ENCODE measurements at places on chromosomes 5 and 9.

- no peak for DNase-seq
Observed at GRCh38 chr5:2700876-2701275, 50.6 kb downstream of the IRX2 start.

DNA sequence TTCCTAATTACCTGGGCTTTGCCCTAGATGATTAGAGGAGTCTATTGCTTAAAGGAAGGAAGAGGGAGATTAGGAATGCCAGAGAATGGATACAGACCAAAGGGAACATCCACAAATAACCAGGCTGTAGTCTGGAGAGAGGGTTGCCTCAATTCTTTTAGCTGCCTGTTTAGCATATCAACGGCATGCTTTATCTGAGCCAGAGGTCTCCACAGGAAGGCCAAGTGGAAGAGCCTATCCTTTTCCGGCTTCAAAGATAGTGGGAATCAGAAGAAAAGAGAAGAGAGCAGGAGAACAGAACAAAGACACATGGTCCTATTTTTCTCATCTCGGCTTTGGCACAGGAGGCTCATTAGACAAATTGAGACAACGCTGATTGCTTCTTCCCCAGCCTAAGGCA, 142.4 kb downstream of the NMUR2 start:
- DNase-seq = no peak

DNA sequence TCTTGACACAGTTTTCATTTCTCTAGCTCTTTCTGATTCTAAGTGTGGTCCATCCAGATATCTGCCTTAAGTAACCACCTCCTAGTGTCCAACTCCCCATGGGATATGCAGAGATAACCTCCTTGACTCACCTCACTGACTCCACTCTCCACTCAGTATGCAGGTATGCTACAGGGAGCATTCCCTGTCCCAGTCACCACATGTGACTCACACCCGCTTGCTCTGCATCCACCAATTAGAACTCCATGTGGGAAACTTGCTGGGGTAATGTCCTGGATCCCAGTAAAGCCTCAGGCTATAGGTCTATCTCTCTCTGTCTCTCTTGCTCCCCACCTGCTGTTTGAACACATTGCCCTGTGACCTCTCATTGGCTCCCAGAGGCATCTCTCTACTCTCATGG, 563.9 kb downstream of the HTR1A start:
- DNase-seq = no peak

DNA sequence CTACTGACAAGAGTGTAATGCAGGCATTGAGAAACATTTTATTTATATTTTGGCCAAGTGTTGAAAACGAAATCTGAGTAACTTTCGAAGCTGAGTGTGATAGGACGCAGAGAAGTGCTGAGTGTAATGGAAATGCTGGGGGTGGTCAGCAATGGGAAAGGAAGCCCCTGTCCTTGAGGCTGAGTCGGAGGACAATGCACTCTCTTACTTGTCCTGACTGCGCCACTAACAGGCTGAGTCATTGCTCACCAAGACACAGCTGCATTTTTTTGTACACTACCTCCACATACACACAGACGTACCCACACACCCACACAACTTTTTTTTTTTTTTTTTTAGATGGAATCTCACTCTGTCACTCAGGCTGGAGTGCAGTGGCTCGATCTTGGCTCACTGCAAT, 637.7 kb downstream of the SLCO4C1 start:
- DNase-seq = no peak

DNA sequence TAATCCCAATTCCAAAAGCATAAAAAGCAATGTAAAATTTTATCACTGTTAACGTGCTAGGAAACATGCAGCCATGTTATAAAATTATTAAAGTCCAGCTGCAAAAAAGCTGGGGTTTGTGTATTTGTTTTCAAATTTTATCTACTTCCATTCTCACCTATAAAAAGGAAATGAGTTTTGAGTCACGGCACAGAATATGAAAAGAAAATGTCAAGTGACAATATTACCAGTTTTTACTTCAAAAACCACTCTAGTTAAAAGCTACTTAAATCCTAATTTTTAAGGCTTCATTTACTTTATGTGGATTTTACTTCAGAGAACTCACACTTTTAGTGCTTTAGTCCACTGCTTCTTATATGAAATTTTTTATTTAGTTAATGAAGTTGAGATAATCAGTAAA, 72.7 kb upstream of the IFNE start:
- DNase-seq = no peak

GRCh38 chr9:113990975-113991471, 87.1 kb downstream of the AMBP start:
- no peak for DNase-seq

- no peak for DNase-seq
Observed at GRCh38 chr5:110873773-110874437, 135.1 kb downstream of the SLC25A46 start.

Data from hippocampal formation (tissue), 2 donors.